ENCODE measurements at places on chromosomes 11 and 22.

DNA sequence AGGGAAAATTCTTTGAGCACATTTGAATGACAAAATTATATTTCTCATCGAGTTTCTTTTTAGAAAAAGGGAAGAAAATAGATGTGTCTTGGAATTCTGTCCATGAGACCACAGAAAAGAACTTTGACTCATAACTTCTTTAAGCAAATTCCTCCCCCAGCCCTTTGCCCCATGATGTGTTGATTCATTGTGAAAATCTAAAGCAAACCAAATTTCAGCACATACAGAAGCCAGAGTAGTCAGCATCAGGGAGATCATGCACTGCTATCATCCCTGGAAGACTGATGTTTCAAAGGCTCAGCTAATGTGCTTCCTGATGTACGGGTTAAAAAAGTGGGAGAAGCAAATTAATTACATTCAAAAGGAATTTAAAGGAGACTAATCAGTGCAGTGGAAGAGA, 159.7 kb downstream of the FAT3 start:
- no peak for DNase-seq

- DNase-seq, result no peak
These were observed 266.7 kb upstream of the CTSC start for GRCh38 chr11:88604260-88604659.

DNA sequence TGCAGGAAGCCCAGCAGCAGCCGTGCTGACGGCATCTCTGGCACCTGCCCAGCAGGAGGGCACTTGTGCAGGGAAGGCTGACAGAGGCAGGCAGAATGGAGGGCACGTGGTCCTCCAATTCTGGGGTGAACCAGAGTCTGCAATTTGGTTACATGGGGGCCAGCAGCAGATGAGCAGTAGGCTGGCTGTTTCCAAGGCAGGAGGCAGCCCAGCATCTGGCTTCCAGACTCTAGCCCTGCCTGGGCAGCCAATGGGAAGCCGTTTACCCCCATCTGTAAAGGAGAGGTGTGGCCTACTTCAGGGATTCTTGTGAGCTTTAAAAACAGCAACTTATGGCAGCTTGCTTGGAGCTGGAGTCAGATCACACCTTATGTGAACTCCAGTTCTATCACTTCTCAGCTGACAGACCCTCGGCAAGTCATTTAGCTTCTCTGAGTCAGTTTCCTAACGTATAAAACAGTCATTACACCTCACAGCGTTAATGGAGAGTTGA, 27.9 kb upstream of the RASL10A start:
- DNase-seq, result peak; percentile 98

DNA sequence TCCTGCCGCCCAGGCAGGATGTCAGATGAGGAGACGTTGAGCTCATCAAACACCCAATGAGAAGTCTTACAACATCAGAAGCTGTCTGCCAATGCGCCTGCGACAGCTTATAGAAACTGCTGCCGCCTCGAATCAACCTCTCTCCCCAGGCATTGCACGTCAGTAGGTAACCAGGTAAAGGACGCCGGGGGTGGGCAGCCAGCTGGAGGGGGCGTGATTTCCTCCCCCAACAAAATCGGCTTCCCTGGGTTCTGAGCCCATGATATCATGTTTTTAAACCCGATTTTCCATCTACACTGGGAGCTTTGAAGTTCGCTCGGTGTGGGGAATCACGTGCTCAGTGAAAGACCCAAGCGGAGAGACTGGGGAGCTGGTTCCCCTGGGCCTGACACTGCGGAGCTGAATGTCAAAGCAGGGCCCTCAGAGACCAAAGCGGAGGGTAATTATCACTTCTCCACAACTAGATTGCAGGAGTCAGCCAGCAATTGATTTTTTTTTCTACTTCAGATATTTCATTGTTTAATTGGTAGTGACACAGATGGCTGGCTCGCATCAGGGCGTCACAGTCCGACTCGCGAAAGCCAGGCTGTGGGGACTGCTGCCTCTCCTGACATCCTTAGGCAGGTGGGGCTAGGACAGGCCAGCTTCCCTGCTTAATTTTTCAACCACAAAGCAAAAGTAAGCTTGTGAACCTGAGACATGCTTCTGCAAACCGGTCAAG, 15.4 kb downstream of the FAM83F start:
- DNase-seq, result no peak

GRCh38 chr11:110130642-110131238, 37.5 kb downstream of the ZC3H12C start:
- DNase-seq, result peak; percentile 97

GRCh38 chr11:94281324-94281723, 23.1 kb upstream of the IZUMO1R start:
- DNase-seq, result no peak

- DNase-seq, result no peak
These were observed 4.2 kb downstream of the MUC5B start for GRCh38 chr11:1226986-1227550.

- DNase-seq, result no peak
These were observed 271.5 kb upstream of the PDGFD start for GRCh38 chr11:104435494-104435893.

DNA sequence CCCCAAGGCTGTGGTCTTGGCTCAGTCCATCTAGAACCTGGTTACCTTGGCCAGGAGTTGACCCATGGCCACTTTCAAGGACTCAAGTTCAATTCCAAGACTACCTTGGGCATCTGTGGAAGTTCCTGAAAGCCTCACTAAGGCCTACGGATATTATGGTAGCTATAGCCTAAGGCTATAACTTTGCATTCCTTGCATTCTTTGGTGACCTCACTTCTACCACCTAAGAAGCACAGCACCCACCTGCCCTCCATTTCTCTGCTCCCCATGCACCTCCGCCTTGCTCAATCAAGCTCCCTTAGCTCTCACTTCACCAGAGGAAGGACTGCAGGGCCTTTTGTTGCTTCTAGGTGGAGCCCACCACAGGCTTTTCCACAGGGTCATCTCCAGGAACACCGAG, 50.3 kb upstream of the GALNT18 start:
- no peak for DNase-seq

- DNase-seq, result no peak
These were observed 100.2 kb upstream of the LMO1 start for GRCh38 chr11:8363921-8364320.

DNA sequence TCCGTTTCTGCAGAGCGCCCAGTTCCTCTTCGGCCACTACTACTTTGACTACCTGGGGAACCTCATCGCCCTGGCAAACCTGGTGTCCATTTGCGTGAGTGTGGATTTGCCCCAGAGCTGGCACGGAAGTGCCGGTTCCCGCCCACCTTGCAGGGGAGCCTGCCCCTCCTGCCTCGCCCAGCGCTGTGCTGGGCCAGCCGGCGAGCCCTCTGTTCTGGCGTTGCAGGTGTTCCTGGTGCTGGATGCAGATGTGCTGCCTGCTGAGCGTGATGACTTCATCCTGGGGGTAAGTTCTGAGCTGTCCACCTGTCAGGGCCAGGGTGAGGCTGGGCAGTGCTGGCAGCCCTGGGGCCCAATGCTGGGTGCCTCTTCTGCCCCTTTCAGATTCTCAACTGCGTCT, 29.8 kb downstream of the TPCN2 start:
- DNase-seq, result no peak

DNA sequence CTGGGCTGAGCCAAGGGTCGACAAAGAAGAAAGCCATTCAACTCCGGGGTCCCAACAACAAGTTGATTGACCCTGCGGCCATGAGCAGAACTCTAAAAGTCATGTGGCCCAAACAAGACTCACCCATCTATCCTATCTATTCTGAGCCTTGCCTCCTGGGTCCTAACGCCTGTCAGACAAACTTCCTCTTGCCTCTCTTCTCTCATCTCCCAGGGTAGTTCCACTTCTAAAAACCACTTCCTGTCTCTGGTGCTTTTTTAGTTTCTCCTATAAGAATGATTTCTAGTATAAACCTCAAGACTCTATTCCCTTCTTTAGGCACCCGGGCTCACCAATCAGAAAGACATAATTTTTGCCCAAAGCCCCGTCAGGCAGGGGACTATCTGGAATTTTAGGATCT, 530.2 kb downstream of the DLG2 start:
- DNase-seq, result no peak

GRCh38 chr11:79165908-79166307, 274.9 kb downstream of the TENM4 start:
- DNase-seq, result no peak

- no peak for DNase-seq
These were observed 74.1 kb downstream of the ADM start for GRCh38 chr11:10379022-10379421.

DNA sequence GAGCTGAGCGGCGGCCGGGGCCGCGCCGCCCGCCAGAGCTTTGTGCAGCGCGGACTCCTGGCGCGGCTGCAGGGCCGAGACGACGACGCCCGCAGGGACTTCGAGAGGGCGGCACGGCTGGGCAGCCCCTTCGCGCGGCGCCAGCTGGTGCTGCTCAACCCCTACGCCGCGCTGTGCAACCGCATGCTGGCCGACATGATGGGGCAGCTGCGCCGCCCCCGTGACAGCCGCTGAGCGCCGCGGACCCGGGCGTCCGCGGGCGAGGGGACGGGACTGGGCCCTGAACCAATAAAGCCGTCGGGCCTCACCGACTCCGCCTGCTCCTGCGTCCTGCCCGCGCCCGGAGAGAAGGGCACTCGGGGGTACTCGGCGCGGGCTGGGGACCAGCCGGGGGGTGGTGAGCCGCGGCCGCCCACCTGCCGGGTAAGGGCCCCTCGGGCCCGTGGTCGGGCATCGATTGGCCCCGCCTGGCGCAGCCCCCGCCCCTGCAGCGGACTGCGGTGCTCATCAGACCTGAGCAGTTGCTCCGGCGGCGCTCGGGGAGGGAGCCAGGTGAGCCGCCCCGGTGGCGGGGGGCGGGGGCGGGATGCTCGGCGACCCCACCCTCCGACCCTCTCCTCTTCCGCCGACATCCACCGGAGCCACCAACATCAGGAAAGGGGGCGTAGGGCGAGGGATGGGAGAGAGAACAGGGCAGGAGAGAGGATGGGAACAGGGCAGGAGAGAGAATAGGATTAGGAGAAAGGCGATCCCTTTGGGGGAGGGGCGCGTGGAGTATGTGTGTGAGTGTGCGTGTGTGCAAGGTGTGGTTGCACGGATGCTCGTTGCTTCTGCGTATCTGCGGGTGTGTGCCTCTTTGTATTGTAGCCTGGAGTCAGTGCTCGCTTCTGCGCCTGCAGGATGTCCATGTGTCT, at the start of gene TMEM25:
Gene TMEM25, plus strand, starts transcription at position 510 of the 914 bp plus-strand sequence. CDS start 610 bp downstream, outside the sequence.
- DNase-seq, result peak; percentile 16

DNA sequence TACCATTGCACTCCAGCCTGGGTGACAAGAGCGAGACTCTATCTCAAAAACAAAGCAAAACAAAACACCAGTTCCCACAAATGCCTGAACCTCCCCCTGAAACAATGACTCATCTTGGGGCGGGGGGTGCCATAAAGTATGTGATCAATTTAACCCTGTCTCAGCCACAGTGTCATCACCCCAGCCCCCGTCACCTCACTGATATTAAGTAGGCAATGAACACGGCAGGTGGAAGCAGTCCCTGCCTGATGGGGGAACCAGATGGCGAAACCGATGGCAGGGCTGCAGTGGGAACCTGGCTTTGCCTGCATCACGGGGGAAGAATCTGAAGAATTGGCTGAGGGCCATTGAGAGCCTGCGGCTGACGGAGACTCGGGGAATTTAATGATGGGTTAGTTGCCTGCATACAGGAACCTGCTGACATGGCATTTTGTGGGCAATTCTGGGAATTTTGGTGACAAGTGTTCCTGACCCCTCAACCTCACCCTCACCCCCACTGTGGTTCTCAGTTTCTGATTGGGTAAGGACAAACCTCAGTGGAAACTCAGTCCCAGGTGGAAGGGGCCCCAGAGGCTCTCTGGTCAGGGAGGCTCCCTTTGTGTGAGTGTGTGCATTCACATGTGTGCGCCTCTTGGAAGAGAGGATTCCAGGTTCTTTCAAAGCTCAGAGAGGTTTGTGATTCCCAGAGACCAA, 39.1 kb upstream of the SHISAL1 start:
- peak; percentile 95 for DNase-seq

GRCh38 chr22:36453855-36454378, 27.5 kb downstream of the TXN2 start:
- no peak for DNase-seq

- DNase-seq, result no peak
These were observed 51.9 kb upstream of the WT1 start for GRCh38 chr11:32487270-32487669.

GRCh38 chr22:49664891-49665290, 162.8 kb downstream of the BRD1 start:
- no peak for DNase-seq

DNA sequence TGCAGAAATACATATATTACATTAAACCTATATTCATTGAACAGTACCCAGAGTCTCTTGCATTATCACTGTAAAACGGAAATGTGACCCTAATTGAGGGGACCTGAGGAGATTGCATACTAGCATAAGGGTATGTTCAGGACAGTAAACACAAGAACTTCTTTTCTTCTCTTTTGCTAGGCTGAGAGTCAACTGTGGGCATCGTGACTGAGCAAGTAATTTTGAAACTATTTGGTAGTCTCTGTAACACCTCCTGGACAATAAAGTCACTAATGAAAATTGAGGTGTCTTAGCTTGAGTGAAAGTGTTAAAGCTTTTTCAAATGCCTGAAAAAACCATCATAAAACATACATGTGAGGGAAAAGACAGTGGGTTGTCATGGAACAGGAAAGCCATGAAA, 90.9 kb downstream of the PDHX start:
- no peak for DNase-seq

DNA sequence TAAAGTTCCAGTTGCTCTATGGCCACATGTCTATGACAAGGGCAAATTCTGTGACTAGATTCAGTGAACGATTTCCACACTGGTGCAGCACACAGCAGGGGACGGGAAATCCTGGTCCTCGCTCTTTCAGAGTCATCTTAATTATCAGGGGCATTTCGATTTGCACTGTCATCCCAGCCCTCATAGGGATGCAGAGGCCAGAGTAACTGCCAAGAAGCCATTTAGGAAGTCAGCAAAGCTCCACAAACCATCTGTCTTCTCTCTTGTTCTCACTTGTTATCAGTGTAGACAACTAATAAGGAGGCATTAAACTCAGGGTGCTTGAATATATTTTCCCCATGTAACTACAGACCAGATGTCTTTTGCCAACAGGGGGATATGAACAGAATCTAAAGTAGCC, 151.7 kb downstream of the STK33 start:
- DNase-seq, result peak; percentile 91

- DNase-seq, result no peak
These were observed 1.1 kb downstream of the FEN1 start for GRCh38 chr11:61793829-61794204.

- DNase-seq, result no peak
These were observed 2.2 kb upstream of the NEFH start for GRCh38 chr22:29477723-29478318.

DNA sequence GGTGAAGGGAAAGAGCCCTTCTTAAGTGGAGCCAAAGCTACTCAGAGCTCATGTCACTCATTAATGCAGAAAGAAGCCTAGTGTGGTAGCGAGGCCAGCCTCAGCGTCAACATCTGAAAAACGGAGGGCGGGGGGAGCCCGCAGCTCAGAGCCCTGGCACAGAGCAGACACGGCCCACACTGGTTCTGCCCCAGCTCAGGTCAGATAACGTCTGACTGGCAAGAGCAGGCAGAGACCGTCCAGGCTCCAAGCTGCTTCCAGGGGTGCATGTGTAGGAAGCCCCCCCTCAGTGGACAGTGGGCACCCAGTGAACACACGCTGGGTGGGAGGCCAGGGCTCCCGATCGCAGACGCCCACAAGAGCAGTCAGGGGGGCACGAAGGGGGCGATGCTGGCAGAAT, 100.8 kb downstream of the SHANK2 start:
- DNase-seq, result no peak

All from NCI-H524 (cell line).